ENCODE measurements at places on chromosomes 13 and 19.

- no peak for DNase-seq
Observed at GRCh38 chr19:19463348-19464117, 51.8 kb downstream of the TSSK6 start.

DNA sequence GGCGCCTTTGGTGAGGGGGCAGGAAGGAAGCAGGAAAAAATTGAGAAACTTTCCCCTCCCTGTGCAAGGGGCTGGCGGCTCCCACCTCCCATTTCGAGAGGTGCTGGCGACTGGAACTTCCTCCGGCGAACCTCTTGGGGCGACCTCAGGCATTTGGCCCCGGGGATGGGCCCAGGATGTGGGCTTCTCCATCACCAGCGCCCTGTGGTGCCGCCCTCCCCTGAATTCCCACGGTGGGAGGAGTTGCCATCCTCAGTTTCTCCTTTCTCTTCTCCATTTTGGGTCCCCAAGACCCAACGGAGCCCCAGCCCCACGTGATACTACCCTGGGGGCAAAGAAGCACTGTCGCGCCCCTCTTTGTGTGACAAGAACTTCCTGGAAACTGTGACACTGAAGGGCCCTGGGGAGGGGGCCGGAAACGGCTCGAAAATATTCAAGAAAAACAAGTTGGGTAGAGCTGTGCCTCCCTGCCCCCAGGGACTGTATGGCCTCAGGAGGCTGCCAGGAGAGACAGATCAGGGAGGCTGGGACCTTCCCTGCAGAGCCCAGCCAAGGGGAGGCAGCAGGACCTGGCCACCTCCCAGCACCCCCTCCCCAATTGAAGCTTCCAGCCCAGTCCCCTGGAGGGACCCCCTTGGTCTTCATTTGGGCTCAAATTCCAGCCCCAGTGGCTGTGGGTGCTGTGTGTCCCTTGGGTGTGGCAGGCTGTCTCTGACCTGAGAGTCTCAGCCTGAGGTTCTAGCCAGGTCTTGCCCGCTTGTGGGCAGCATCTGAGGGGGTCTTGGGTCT, 16.2 kb upstream of the AP1M2 start:
- peak; percentile 59 for DNase-seq

DNA sequence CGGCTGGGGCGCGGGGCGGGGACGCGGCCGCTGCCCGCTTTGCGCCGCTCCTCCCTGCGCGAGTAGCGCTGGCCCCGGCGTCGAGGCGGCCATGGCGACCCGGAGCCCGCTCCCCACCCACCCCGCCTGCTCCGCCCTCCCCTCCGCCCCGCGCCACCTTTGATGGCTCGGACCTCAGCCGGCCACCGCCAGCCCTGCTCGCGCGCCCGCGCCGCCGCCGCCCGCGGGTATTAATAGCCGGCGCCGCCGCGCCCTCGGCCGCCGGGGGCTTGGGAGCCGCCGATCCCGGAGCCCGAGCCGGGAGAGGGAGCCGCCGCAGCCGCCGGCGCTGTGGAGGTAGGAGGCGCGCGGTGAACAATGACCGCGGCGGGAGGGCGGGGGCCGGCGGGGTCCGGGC, 261 bp downstream of the FARP1 start:
- no peak for DNase-seq

DNA sequence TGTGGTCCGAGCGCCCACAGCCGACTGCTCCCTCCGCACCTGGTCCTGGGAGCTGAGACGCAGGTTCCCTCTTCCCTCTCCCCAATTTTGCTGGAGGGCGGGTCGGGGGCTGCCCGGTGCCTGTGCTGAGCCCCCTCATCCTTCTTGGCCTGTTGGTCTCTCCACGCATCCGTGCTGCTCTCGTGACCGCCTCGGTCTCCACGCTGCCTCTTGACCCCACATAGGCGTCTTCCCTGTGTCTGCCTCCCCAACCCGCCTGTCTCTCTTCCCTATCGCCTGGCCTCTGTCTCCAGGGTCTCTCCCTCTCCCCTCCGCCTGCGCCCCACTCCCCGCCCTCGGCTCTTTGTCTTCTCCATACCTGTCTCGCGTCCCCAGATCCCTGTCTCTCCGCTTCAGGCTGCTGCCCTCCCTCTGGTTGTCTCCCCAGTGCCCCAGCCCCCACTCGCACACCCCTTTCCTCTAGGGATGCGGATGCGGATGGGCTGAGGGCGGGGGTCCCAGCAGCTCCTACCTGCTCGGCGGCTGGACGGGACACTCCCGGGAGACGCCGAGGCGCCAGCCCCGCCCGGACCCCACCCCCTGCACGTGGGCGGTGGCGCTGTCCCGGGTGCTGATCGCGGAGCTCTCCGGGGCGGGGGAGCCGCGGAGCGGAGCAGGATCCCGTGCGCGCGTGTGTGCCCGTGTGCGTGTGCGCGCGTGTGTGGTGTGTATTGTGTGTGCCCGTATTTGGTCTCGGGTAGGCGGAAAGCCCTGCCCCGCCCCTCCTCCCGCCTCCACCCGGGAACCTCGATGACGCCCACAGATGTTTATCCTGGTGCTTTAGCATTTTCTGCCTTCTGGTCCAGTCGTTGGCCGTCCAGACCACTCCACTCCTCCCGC, at the start of gene SYT5:
Gene SYT5, minus strand, starts transcription at position 684 of the 879 bp plus-strand sequence. CDS start 1,248 bp downstream, outside the sequence.
- DNase-seq: peak; percentile 16

- DNase-seq: no peak
Observed at GRCh38 chr13:66663206-66663605, 566.9 kb downstream of the PCDH9 start.

DNA sequence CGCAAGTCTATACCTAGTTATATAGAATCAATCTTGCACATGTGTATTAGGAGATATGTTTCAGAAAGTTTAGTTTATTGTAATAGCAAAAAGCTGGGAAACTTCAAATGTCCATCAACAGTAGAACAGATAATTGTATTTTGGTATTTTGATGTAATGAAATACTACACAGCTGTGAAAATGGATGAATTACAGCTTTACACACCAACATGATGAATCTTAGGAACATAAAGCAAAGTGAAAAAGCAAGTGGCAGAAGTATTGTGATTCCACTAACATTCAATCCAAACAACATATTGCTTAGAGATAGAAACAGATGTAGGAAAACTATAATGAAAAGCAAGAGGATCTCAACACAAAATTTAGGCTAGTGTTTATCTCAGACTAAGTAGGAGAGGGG, 72.5 kb downstream of the RUBCNL start:
- no peak for DNase-seq

- DNase-seq: no peak
Observed at GRCh38 chr13:29103065-29103800, 283.1 kb downstream of the MTUS2 start.

DNA sequence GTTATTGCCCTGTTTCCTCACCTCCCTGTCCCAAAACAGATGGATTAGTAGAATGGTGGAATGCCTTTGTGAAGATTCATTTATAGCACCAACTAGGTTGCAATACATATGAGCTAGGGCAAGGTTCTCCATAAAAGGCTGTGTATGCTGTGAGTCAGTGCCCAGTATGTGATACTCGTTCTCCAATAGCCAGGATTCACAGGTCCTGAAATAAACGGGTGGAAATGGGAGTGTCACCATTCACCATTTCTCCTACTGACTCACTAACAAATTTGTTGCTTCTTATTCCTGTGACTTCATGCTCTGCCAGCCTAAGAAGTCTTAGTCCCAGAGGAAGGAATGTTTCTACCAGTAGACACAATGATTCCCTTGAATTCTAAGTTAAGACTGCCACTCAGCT, 1745.4 kb downstream of the SLITRK1 start:
- no peak for DNase-seq

DNA sequence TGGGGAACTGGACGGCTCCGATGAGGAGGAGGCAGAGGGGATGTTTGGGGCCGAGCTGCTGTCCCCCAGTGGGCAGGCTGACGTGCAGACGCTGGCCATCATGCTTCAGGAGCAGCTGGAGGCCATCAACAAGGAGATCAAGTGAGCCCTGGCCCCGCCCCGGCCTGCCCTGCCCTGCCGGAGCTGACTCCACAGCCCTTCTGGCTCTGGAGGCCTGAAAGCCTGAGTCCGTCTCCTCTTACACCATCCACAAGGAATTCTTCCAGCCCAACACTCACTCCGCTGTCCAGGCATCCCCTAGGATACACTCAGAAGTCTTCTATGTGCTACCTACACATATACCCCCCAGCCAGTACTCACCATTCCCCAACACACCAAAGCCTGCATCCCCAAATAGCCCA, 17.4 kb downstream of the PPFIA3 start:
- no peak for DNase-seq

GRCh38 chr13:108451121-108451520, 178.3 kb upstream of the MYO16 start:
- no peak for DNase-seq

- no peak for DNase-seq
Observed at GRCh38 chr19:35703343-35703742, 1.0 kb upstream of the ZBTB32 start.

DNA sequence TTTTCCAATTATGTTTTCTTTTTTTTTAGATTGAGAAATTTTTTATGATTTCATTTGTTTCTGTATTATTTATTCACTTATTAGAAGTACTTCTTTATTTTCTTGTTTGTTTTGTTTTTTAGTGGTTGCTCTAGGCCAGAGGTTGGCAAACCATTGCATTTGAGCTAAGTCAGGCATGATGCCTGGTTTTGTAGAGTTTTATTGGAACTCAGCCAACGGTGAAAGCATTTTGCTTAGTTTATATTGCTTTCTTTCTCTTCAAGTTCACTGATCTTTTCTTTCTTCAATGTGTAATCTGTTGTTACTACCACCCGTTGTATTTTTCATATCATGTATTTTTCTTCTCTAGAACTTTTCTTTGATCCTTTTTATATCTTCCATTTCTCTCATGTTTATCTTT, 19.7 kb downstream of the ZNF567 start:
- DNase-seq: no peak

DNA sequence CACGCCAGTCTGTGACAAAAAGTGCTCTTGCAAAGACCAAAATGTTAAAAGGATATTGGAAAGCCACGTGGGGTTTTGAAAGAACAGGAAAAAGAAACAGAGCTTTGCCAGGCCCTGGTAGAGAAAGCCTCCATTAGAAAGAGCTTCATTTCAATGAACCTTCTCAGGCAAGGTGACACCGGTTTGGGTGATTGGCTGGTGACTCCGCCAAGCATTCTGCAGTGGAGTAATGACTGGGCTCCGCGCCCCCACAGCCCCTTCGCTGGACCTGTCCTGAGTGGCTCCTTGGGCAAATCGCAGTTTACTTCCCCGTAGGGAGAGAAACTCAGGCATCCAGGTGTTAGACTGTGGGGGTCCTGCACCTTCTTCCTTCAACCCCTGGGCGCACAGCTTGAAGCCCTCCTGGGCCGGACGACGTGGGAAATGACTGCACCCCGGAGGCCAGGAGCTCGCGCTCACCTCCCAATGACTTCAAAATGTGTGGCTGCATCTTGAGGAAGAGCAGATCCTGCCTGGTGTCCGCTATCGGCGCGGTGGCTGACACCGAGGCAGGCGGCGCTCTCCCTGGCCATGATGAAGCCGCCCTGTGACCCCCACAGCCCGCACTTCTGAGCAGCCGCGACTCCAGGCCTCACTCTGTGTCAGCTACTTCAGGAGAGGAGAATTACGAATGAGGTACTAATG, 444.6 kb upstream of the SGCG start:
- DNase-seq: no peak

GRCh38 chr13:59144700-59145099, 1019.0 kb downstream of the DIAPH3 start:
- no peak for DNase-seq

DNA sequence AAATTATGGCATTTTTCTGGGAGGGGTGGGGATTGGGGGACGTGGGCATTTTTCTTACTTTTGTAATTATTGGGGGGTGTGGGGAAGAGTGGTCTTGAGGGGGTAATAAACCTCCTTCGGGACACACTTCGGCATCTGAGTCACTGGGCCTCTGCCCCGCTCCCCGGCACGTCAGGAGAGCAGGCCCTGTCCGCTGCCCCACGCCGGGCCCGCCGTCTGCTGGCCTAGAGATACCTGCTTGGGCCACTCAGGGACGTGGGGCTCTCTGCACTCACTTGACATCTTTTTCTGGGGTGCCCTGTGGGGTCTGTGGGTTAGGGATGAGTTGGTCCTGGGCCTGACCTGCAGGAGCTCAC, 3.5 kb upstream of the FTL start:
- DNase-seq: no peak

- DNase-seq: no peak
Observed at GRCh38 chr13:53150568-53150967, 122.0 kb downstream of the OLFM4 start.

DNA sequence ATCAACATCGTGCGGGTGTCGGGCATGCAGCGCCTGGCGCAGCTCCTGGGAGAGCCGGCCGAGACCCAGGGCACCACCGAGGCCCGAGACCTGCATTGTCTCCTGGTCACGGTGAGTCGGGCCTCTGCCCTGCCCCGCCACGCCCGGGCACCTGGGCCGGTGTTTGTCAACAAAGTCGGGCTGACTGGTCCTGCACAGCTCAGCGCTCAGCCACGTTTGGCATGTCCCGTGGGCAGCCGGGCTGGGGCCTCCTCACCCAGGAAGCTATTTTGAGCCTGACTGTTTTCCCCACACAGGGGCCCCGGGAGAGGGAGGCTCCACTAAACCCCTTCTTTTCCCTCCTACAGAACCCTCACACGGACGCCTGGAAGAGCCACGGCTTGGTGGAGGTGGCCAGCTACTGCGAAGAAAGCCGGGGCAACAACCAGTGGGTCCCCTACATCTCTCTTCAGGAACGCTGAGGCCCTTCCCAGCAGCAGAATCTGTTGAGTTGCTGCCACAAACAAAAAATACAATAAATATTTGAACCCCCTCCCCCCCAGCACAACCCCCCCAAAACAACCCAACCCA, 1.3 kb downstream of the GADD45B start:
- no peak for DNase-seq

DNA sequence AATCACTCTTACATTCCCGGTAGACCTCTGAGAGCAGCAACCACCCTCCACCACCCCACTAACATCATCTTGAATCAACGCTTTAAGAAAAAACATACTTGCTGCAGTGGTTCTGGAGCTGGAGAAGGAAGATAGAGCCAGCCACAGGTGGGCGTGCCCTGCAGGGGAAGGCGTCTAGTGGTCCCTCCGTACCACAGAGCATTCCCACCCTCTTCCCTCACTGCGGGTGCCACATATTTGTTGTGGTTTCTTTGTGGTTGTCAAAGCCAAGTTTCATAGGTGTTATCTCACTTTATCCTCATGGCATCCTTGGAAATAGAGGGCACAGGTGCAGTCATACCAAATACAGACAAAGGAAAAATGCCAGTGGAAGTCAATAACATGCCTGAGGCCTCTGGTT, 22.2 kb downstream of the COL4A2 start:
- DNase-seq: no peak

- DNase-seq: no peak
Observed at GRCh38 chr19:4061178-4061682, 5.5 kb downstream of the ZBTB7A start.

Data from stimulated activated CD8-positive, alpha-beta memory T cell treated with anti-CD3 and anti-CD28 coated beads, Interleukin-2, amount 100 ng/mL, for 1 hour (primary cell).